ENCODE measurements at places on chromosomes 12 and 14. TPM values are rescaled to one million over a fixed set of nuclear protein-coding genes. Genes with fewer than 3 reads are reported as not detected.

- peak; percentile 51 for ATAC-seq
Observed at GRCh38 chr14:56136571-56137452, 18.6 kb downstream of the PELI2 start.

GRCh38 chr12:28172434-28173030, 17.7 kb upstream of the CCDC91 start:
- no peak for ATAC-seq

- no peak for ATAC-seq
Observed at GRCh38 chr12:70719672-70720420, 82.6 kb upstream of the PTPRB start.

DNA sequence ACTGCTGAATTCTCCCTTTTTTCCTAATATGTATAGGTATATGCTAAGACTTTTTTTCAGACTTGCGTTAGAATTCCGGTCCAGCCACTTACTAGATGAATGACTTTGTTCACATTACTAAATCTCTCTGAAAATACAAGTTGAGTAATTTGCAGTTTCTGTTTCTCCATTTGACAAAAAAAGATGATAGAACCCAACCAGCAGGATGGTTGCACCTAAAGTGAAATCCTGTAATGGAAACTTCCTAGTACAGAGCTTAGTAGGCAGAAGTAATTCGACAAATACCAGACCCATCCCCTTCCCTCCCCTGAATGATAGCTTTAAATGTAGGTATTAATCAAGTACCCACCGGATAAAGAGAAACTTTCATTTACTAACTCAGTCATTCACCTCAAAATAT, 113.6 kb upstream of the RAP1B start:
- peak; percentile 88 for ATAC-seq

GPR135 gene
- total RNA-seq = 2.9 TPM

PIK3C2G gene
- not detected for total RNA-seq

SERPINA5 gene
- not detected for total RNA-seq
